ENCODE measurements at places on chromosomes 2 and 18.

DNA sequence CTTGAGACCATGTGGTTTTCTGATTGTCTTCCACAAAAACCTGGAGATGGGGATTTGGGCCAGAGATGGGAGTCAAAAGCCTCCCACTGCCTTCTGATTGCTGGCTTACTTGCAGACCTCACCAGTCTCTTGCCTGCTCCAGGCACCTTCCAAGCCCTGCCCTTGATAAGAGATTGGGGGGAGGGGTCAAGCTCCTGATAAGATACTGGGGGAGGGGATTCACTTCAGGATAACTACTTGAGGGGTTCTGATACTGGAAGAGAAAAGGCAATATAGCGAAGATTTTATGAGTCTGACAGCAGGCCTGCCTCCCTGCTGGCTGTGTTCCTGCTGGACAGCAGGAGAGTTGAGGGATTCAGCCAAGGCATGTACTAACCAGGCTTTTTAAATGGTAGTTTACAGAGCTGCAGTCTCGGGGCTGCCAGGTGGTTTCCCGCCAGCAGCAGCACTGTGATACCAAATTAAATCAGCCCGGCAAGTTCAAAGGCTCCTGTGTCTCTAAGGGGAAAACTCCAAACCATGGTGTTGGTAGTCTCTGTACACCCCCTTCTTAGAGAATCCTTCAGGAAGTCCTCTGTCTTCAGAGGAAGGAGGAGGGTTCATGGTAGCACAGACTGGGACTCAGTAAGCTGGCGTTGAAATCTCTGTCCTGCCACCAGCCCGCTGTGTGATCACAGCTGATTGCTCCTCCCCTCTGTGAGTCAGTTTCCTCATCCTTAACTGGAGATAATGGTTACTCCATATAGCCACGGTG is 58.3 kb downstream of the FBXO36 start:
- DNase-seq, result peak; percentile 31

GRCh38 chr2:18432999-18433398 is 127.5 kb downstream of the RDH14 start:
- no peak for DNase-seq

DNA sequence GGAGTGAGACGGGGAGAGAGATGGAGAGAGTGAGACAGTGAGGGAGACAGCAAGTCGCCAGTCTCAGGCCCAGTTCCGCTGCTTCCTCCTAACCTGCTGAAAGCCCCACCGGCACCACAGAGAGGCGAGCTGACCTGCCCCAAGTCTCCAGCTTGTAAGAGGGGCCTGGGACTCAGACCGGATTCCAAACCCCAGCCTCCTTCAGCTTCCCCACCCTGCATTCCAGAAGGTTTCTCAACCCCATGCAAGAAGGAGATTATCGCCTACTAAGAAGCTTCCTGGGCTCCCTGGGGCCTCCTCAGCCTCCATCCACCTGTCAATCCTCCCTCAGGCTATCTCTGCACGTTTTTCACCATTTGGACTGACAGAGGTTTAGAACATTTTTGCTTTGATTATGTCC is 173.1 kb upstream of the RAB6C start:
- no peak for DNase-seq

DNA sequence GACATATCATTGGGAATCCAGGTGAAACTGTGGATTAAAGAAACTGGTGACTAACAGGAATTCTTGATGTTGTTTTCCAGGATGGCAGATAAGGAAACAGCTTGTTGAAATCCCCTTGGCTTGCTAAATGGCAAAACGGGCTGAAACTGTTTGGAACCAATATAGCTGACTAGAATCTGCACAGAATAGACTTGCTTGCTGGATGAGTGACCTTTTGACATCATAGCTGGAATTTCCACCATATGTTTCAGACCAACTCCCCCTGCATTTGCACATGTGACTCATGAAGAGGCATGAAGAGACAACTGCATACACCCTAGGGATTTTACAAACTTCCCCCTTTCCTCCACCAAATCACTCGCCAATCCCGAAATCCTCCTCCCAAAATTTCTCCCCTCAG is 87.7 kb upstream of the LYPD1 start:
- DNase-seq, result peak; percentile 80

- DNase-seq, result no peak
These were observed 99.4 kb downstream of the CDH20 start for GRCh38 chr18:61432590-61432989.

DNA sequence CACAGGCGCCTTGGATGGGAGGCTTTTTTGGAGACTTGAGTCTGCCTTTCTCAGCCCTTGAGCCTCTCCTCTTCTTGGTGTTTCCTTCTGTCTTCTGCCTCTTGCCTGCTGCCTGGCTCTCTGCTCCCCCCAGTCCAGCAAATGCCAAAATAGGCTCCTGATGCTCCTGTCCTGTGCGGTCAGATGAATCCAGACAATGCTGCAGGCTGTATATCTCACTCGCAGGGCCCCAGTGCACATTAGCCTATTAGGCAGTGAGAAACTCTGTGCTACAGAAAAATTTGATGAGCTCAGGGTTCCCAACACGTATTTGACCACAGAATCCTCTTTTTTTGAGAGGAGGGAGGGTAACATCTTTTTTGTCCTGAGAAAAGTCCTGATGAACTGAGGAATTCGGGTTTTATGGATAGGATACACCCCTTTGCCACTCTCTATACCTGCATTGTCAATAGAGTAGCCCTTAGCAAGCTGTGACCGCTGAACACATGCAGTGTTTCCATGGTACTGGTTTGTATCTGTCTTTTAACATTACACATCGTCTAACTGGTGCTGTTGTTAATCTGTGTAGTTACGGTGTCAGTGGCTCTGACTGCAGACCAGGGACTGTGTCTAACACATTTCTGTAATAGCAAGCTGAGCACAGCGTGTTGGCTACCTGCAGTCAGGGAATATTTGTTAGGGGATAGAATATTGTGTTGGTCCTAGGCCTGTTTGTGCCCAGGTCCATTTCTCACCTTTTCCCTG is 50.8 kb downstream of the FAM228A start:
- DNase-seq, result no peak

- DNase-seq, result peak; percentile 21
These were observed 1.3 kb upstream of the TBC1D8 start for GRCh38 chr2:101152272-101153076.

GRCh38 chr18:58915006-58915799 is 50.5 kb downstream of the ZNF532 start:
- DNase-seq, result no peak

GRCh38 chr2:176931588-176932563 is 280.7 kb upstream of the HNRNPA3 start:
- DNase-seq, result peak; percentile 76

- no peak for DNase-seq
These were observed 50.5 kb downstream of the LAMA1 start for GRCh38 chr18:7066965-7067555.

GRCh38 chr2:237532160-237532559 is 34.2 kb upstream of the PRLH start:
- no peak for DNase-seq

GRCh38 chr2:70671092-70671675 is 96.8 kb downstream of the ADD2 start:
- peak; percentile 72 for DNase-seq

DNA sequence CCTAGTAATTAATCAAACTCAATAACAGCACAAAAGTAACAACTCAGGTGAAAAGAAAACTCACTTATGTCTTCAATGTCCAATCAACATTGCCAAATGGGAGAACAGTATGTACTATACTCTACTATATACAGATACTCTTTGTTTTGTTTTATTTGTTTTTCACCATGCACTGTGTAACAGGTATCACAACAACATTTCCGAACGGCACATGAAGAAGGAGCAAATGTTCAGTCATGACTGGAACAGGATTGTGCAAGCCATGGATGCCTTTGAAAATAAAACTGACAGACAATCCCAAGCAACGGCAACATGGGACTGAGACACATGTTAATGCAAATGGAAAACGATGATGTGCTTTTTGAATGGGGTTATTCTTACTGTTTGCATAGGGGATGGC is 334.9 kb upstream of the THUMPD2 start:
- DNase-seq, result no peak

- no peak for DNase-seq
These were observed 107.4 kb downstream of the WDSUB1 start for GRCh38 chr2:159179096-159179495.
